ENCODE measurements at places on chromosomes 3 and 15.
A peak's percentile ranks its signal among the peaks of the same experiment; 100 is the strongest.

DNA sequence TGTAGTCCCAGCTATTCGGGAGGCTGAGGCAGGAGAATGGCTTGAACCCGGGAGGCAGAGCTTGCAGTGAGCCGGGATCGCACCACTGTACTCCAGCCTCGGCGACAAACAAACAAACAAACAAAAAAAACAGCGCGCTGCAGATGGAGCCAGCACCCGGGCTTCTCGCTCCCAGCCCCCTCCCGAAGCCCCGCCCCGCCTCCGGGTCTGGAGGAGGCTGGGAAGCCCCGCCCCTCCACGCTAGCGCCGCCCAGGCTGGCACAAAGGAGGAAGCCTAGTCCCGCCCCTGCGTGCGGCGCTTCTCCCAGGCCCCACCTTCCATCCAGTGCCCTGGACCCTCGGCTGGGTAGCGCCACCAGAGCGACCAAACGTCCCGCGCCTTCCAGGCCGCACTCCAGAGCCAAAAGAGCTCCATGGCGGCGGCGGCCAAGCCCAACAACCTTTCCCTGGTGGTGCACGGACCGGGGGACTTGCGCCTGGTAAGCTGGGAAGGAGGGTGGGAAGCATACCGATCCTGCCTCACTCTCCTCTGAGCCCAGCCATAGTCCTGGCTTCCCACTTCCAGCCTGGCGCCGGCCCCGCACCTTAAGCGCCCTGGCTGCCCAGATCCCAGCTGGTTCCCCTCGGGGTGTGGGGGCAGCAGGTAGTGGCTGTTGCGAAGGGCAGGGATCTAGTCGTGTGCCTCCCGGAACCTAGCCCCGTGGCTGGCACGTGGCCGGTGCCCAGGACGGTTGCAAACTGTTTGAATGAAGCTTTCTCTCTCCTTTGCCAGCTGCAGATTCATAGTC, at the start of gene SORD:
Gene SORD (plus strand): TSS at position 325 of the 788 bp plus-strand sequence. CDS start 89 bp downstream, at position 414.
- peak; percentile 91 for DNase-seq

- peak; percentile 93 for DNase-seq
These were observed 17.7 kb downstream of the CHD2 start for GRCh38 chr15:92917598-92918407.

DNA sequence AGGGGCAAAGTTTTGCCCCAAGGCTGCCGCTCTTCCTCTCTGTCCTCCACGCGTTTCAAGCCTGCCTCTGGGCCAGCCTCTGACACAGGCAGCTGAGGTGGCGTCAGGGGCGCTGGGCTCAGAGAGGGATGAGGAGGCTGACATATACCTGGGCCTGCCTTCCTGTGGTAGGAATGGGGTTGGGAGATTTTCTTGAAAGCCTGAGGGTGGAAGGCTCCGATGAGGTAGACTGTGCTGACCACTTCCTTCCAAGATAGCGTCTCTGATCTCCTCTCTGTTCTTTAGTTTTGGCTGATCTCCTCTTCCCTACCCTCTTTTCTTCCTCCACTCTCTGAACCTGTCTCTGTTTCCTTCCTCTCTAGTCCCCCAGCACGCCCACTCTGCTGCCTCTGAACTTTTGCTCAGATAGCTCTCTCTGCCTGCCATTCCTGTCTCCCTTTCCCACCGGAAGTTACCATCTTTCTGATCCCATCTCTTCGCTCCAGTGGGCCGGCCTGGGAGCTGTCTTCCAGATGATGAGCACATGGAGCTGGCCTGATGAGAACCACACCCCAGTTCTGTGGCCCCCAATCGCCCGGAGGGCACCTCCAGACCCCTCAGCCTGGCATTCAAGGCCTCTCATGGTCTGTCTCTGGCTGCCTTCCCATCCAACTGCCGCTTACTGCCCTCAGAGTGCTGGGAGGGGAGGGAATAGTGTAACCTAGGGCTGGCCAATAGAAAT, 32.5 kb upstream of the LCTL start:
- DNase-seq, result no peak

GRCh38 chr15:40826423-40827075, 2.0 kb downstream of the PPP1R14D start:
- no peak for DNase-seq

All from CD8-positive, alpha-beta T cell (primary cell).